Left lung (tissue), 14 donors: ENCODE measurements at places on chromosomes 1 and 21.

GRCh38 chr1:193412748-193413147 lies 226.3 kb upstream of the B3GALT2 start:
- H3K27ac ChIP-seq, result no peak overlapping the region
- DNase-seq, result no peak
- H3K4me1 ChIP-seq, result peaks cover 14% of the 10 kb centered on the region
- H3K36me3 ChIP-seq, result no peaks in the 10 kb centered on the region
- no peak overlapping the region for H3K4me3 ChIP-seq

DNA sequence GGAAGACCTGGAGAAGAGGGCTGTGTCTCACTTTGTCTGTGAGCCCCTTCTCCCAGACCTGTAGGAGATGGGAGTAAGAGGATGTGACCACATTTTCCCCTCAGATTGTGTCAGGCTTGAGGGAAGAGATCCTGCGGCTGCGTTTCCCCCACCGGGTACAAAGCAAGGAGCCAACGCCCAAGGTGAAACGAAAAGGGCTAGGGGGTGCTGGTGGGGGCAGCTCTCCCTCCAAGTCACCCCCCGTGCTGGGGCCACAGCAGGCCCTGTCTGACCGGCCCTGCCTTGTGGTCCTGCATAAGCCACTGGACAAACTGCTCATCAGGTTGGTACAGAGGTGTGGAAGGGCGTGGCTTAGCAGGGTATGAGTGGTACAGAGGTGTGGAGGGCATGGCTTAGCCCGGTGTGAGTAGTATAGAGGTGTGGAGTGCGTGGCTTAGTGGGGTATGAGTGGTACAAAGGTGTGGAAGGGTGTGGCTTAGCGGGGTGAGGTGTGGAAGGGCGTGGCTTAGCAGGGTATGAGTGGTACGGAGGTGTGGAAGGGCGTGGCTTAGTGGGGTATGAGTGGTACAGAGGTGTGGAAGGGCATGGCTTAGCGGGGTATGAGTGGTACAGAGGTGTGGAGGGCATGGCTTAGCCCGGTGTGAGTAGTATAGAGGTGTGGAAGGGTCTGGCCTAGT lies 30.6 kb downstream of the HYI start:
- no peaks in the 10 kb centered on the region for H3K27me3 ChIP-seq
- peaks cover 3% of the 10 kb centered on the region for H3K36me3 ChIP-seq
- H3K4me3 ChIP-seq, result no peak overlapping the region
- H3K4me1 ChIP-seq, result no peaks in the 10 kb centered on the region
- no peak overlapping the region for H3K27ac ChIP-seq
- no peak for DNase-seq

DNA sequence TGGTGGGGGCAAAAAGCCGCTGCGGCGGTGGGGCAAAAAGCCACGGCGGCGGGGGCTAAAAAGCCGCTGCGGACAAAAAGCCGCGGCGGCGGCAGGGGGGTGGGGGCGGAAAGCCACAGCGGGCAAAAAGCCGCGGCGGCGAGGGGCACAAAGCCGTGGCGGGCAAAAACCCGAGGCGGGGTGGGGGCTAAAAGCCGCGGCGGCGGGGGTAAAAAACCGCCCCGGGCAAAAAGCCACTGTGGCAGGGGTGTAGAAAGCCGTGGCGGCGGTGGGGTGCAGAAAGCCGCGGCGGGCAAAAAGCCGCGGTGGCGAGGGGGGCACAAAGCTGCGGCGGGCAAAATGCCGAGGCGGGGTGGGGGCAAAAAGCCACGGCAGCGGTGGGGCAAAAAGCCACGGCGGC lies 3901.8 kb downstream of the SRGAP2C start:
- no peak overlapping the region for H3K4me3 ChIP-seq
- H3K4me1 ChIP-seq, result no peaks in the 10 kb centered on the region
- no peaks in the 10 kb centered on the region for H3K27me3 ChIP-seq
- no peak for DNase-seq

DNA sequence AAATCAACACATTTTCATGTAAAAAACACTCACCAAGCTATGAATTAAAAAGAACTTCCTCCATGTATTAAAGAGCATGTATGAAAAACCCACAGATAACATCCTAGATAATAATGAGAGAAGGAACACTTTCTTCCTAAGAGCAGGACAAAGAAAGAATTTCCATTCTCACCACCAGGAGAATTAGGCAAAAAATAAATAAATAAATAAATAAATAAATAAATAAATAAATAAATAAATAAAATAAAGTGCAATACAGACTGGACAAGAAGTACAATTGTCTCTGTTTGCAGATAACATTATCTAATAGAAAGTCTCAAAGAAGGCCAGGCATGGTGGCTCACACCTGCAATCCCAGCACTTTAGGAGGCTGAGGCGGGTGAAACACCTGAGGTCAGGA lies 218.2 kb downstream of the BRINP3 start:
- H3K27me3 ChIP-seq, result no peaks in the 10 kb centered on the region
- no peaks in the 10 kb centered on the region for H3K4me1 ChIP-seq
- H3K4me3 ChIP-seq, result no peak overlapping the region
- no peak for DNase-seq

- no peaks in the 10 kb centered on the region for H3K27me3 ChIP-seq
- no peak overlapping the region for H3K27ac ChIP-seq
- no peak for DNase-seq
- no peaks in the 10 kb centered on the region for H3K36me3 ChIP-seq
- H3K4me1 ChIP-seq, result no peaks in the 10 kb centered on the region
These were observed 323.8 kb upstream of the ST6GALNAC5 start for GRCh38 chr1:76543495-76543894.

DNA sequence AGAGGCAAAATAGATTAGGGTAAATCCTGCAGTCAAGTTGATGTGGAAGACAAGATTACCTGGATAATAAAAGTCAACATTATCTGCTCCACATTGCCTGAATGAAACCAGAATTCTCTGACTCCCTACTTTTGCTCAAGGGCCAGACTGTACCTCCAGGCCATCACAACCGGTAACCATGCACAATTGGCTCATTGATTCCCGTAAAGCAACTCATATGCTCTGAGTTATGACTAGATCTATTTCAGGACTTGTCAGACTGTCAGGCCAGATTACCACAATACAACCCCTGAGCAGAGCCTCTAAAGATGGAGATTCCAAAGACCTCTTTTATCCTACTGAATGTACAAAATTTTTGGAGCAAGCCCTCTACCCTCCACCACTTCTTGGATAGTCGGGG lies 90.4 kb downstream of the ODF2L start:
- no peaks in the 10 kb centered on the region for H3K4me1 ChIP-seq
- H3K27ac ChIP-seq, result no peak overlapping the region

GRCh38 chr1:57109247-57109646 lies 143.4 kb upstream of the C8B start:
- no peaks in the 10 kb centered on the region for H3K27me3 ChIP-seq
- no peaks in the 10 kb centered on the region for H3K36me3 ChIP-seq
- DNase-seq, result no peak
- no peaks in the 10 kb centered on the region for H3K4me1 ChIP-seq
- H3K27ac ChIP-seq, result no peak overlapping the region
- no peak overlapping the region for H3K4me3 ChIP-seq

- no peaks in the 10 kb centered on the region for H3K27me3 ChIP-seq
- H3K4me1 ChIP-seq, result no peaks in the 10 kb centered on the region
- H3K4me3 ChIP-seq, result no peak overlapping the region
- no peak overlapping the region for H3K27ac ChIP-seq
- no peaks in the 10 kb centered on the region for H3K36me3 ChIP-seq
These were observed 43.2 kb upstream of the ACTL8 start for GRCh38 chr1:17711941-17712340.

DNA sequence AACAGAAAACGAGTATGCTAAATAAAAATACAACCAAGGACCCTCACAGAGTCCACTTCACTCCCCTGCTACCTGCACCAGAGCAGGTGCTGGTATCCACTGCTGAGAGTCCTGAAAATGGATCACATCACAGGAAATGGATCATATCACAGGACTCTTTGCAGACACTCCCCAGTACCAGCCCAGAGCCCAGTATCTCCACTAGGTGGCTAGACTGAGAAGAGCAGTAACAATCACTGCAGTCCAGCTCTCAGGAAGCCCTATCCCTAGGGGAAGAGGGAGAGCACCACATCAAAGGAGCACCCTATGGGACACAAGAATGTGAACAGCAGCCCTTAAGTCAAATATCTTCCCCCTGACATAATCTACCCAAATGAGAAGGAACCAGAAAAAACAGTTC lies 28.0 kb downstream of the AGBL4 start:
- H3K27me3 ChIP-seq, result no peaks in the 10 kb centered on the region
- H3K27ac ChIP-seq, result no peak overlapping the region
- no peaks in the 10 kb centered on the region for H3K36me3 ChIP-seq
- no peak for DNase-seq
- no peaks in the 10 kb centered on the region for H3K4me1 ChIP-seq

DNA sequence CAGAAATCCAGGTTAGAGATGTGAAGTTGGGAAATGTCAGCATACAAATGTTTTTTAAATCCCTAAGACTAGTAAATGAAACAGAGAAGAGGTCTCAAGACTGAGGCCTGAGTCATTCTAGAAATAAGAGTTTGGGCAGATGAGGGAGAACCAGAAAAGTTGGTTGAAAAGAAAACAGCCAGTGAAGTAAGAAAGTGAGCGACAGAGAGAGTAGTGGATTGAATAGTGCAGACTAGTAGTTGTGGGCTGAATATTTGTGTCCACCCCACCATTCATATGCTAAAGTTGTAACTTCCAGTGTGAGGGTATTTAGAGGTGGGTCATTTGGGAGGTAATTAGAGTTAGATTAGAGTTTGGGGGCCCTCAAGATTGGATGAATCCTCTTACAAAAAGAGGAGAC lies 889.2 kb downstream of the TTLL7 start:
- no peaks in the 10 kb centered on the region for H3K4me1 ChIP-seq
- no peak overlapping the region for H3K4me3 ChIP-seq
- H3K36me3 ChIP-seq, result no peaks in the 10 kb centered on the region
- no peak for DNase-seq
- no peak overlapping the region for H3K27ac ChIP-seq

- no peak for DNase-seq
- H3K4me3 ChIP-seq, result no peak overlapping the region
- peaks cover 37% of the 10 kb centered on the region for H3K4me1 ChIP-seq
- H3K27ac ChIP-seq, result no peak overlapping the region
These were observed 170.7 kb upstream of the IRF2BP2 start for GRCh38 chr1:234780531-234781162.

GRCh38 chr1:57761628-57762027 lies 337.8 kb upstream of the DAB1 start:
- no peaks in the 10 kb centered on the region for H3K4me1 ChIP-seq
- H3K36me3 ChIP-seq, result no peaks in the 10 kb centered on the region
- no peaks in the 10 kb centered on the region for H3K27me3 ChIP-seq
- no peak for DNase-seq

- H3K27me3 ChIP-seq, result no peaks in the 10 kb centered on the region
- DNase-seq, result no peak
- no peak overlapping the region for H3K27ac ChIP-seq
- H3K4me3 ChIP-seq, result no peak overlapping the region
These were observed 95.4 kb downstream of the AHCTF1 start for GRCh38 chr1:246836209-246836966.

DNA sequence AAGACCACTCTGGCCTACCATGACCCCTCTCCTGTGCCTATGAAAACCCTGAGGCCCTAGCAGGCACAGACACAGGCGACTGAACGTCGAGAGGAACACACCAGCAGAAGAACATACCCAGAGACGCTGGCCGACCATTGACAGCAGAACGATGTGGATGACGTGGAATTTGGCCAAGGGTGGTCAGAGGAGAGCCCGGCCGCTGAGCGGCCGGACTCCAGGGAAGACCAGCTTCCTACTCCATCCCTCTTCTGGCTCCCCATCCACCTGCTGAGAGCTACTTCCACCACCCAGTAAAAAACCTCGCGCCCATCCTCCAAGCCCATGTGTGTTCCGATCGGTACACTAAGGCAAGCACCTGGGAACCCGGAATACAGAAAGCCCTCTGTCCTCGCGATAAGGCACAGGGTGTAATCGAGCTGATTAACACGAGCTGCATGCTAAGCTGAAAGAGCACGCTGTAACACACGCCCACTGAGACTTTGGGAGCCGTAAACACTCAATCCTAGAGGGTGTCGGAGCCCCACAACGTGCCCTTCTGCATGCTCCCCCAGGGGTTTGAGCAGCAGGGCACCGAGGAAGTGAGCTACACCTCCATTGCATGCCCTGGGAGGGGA lies 150.3 kb downstream of the CENPF start:
- no peaks in the 10 kb centered on the region for H3K36me3 ChIP-seq
- DNase-seq, result no peak
- H3K4me1 ChIP-seq, result no peaks in the 10 kb centered on the region

DNA sequence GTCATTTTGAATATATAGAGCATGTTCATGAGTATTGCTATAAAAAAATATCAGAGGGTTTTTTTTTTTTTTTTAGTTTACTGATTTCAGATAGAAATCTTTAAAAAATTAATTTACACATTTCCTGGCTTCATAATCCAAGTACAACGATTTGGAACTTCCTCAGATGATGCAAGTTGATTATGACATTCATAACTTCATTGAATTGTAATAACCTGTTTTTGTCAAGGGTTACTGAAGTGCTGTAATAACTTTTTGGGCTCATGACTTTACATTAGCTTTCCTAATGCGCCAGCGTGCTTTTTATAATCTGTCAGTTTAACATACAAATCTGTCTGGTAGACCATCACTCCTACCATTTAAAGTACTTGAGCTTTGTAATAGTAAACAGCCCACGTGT lies 81.3 kb downstream of the SASS6 start:
- peak overlapping the region; percentile 65 for H3K27ac ChIP-seq
- H3K27me3 ChIP-seq, result no peaks in the 10 kb centered on the region
- H3K4me1 ChIP-seq, result peaks cover 63% of the 10 kb centered on the region
- H3K36me3 ChIP-seq, result no peaks in the 10 kb centered on the region
- H3K4me3 ChIP-seq, result no peak overlapping the region

- DNase-seq, result no peak
- H3K27me3 ChIP-seq, result peaks cover 58% of the 10 kb centered on the region
- no peak overlapping the region for H3K27ac ChIP-seq
- H3K4me1 ChIP-seq, result peaks cover 20% of the 10 kb centered on the region
These were observed 2.6 kb downstream of the PDE4B start for GRCh38 chr1:65795311-65795710.

DNA sequence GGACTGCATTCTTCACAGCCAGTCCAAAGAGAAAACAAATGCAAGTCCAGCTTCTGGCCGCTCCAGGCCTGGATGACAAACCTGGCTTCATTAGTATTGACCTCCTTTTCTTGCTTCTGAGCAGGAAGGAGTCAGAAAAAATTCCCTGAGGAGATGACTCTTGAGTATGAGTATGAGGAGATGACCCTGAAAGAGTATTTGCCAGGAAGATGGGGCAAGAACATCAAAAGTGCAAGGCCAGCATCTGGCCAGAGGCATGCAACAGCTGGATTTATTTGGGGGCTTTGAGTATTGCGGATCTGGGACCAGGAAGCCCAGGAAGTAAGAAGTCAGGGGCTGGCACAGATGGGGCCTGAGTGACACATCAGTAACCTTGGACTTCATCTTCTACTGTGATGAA lies 113.9 kb downstream of the GLIS1 start:
- no peaks in the 10 kb centered on the region for H3K27me3 ChIP-seq
- no peaks in the 10 kb centered on the region for H3K36me3 ChIP-seq
- no peaks in the 10 kb centered on the region for H3K4me1 ChIP-seq
- no peak for DNase-seq
